Left renal pelvis (tissue), 4 donors: ENCODE measurements at places on chromosomes 11 and 22.

DNA sequence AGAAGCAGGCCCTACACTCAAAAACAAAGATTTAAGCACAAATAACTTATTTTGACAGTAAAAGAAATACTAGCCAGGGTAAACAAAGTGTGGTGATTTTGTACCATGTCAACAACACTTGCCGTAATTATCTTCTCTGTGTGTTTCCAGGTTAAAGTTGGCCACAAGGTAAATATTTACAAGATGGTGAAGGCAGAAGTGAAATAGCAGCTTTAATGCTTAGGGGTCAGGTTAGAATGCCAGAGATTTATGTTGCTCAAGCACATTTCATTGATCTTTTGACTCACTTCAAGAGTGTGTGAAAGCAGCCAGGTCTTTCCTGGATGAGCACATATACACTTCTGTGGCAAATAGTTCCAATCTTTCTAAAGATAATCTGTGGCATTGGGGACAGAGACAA is 270.2 kb upstream of the LUZP2 start:
- DNase-seq = no peak

DNA sequence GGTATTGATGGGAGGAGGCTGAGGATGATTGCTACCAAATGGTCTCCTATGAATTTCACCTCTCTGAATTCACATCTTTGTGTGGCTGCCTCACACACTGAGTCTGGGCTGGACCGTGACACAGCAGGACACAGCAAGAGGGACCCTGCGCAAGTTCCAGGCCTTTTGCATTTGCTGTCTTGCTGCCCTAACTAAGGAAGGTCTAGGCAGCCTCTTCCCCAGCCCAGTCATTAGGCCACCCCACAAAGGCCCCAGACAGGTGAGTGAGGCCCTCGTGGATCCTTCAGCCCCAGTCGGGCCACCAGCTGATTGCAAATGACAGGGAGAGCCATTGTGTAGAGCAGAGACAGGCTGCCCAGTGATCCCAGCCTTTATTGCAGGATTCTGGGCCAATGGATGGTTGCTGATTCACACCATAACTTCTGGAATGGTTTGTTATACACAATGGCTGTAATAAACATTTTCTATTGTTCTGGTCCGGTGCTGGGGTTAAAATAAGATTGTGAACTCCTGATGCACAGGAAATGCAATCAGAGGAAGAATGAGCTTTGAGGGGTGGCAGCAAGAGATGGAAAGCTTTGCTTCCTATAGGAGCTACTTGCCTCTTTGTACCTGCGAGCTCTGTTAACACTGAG is 28.5 kb upstream of the CSNK2A3 start:
- no peak for DNase-seq

GRCh38 chr11:20501252-20501651 is 98.2 kb upstream of the SLC6A5 start:
- DNase-seq = no peak

DNA sequence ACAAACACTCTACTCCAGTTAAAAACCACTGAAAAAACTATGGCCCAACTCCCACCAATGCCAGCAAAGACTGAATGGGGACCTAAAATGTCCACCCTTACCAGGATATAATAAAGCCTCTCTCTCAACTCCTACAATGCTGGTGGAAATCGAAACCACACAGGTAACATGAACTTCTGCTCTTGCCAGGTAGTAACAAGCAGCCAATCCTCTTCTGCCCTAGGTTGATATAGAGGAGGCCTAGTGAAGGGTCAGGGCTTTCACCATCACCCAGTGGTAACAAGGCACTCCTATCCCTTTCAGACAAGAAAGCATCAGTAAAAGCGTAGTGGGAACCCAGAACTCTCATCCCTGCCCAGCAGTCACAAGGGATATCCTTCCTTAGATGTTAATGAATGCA is 22.6 kb downstream of the DCUN1D5 start:
- DNase-seq = no peak

- DNase-seq = no peak
These were observed 155.7 kb upstream of the BLID start for GRCh38 chr11:122271745-122272144.

GRCh38 chr11:69537855-69538640 is 56.6 kb downstream of the LINC01488 start:
- DNase-seq = no peak

- no peak for DNase-seq
These were observed 34.3 kb downstream of the ETS1 start for GRCh38 chr11:128552783-128553661.

DNA sequence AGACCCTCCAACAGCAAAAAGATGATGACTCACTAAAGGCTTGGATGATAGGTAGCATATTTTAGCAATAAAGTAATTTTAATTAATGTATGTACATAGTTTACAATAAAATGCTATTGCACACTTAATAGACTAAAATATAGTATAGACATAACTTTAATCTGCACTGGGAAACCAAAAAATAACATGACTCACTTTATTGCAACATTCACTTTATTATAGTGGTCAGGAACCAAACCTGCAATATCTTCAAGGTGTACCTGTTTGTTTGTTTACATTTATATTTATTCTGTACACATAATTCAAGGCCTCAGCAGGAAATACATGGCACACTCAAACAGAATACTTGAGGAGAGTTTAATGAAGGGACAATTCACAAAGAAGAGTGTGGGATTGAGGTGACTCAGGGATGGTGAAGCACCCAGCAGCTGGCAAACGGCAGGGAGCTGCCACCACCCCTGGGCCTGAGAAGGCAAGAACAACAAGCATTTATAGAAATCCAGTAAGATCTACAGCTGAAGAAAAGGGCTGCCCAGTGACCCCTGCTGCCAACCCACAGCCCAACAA is 51.5 kb upstream of the POU2AF2 start:
- DNase-seq = no peak

DNA sequence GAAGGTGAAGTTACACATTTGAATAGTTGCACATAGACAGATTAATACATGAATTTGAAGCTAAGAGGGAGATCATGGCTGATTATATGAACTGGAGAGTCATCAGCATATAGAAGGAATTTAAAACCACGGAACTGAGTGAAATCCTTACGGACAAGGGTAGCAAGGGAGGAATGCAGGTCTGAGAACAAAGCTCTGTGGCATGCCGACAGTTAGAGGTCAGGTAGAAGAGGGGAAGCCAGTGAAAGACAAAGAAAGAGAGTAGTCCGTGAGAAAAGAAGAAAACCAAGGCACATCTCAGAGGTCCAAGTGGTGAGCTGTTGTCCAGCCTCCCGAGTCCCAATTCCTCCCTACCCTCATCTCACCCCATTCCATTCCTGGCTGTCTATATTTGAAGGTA is 11.8 kb upstream of the SYT9 start:
- DNase-seq = no peak

DNA sequence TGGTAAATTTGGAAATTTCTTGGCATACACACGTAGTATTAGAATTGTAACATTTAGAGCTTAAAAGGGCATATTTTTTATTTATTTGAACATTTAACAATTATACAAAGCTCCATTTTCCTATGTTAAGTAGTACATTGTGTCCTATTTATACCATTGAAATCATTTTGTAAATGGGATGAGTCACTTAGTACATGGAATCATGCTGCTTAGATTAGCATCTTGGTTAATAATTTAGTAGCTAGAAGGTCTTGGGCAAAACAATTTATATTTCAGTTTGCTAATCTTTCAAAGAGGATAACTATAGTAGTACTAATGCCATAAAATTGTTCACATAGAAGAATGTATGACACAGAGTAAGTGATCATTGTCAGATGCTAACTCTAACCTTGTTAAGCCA is 450.1 kb upstream of the LUZP2 start:
- no peak for DNase-seq

GRCh38 chr22:40547729-40548143 is 88.8 kb downstream of the MRTFA start:
- DNase-seq = no peak

GRCh38 chr22:37353839-37354238 is 71.5 kb downstream of the CYTH4 start:
- no peak for DNase-seq

DNA sequence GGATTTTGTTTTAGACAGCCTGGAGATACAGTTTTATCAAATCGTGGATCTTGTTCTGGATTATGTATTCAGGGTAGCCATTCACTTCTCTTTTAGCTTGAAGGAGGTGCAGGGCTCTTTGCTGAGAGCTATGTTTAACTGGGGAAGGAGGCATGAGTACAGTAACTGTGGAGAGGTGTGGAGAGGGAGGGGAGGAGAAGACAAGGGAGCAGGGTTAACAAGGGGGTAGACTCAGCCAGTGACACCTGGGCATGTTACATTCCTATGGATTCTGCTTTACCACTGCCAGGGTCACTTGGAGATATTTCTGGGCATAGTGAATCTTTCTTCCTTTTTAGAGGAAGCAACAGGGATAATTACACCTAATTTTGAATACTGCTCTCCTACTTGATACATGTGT is 536.0 kb downstream of the TMEM135 start:
- DNase-seq = no peak

DNA sequence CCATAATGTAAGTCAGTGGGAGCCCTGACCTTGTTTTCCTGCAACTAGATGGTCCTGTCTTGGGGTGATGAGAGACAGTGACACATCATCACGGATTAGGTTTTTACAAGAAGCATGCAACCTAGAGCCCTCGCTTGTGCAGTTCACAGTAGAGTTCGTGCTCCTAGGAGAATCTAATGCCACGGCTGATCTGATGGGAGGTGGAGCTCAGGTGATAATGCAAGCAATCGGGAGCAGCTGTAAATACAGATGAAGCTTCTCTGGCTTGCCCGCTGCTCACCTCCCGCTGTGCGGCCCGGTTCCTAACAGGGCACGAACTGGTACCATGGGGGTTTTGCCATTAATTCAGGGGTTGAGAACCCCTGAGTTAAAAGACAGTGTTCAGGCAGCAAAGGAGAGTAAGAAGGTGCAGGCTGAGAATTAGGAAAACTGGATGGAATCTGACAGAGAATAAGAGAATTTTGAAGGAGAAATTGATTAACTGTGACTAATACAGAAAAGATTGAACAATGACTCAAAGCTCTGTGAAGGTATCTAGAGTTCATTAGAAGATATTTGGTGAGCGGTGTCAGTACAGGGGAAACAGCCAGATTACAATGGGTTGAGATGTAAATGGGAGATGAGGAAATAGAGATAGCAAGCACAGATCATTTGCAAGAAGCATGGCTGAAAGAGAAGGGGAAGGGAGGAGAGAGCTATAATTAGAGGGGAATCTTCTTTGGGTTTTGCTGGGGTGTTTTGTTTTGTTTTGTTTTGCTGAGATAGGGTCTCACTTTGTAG is 21.0 kb downstream of the WEE1 start:
- no peak for DNase-seq

- peak; percentile 73 for DNase-seq
These were observed 468.0 kb downstream of the OPCML start for GRCh38 chr11:133064152-133064877.

GRCh38 chr22:41048791-41049717 is 43.3 kb upstream of the EP300 start:
- peak; percentile 58 for DNase-seq

GRCh38 chr11:49424136-49424535 is 215.7 kb upstream of the FOLH1 start:
- DNase-seq = no peak

- no peak for DNase-seq
These were observed 27.9 kb downstream of the CABIN1 start for GRCh38 chr22:24039046-24039445.

GRCh38 chr11:72815110-72815618 is 953 bp downstream of the ATG16L2 start:
- DNase-seq = no peak

DNA sequence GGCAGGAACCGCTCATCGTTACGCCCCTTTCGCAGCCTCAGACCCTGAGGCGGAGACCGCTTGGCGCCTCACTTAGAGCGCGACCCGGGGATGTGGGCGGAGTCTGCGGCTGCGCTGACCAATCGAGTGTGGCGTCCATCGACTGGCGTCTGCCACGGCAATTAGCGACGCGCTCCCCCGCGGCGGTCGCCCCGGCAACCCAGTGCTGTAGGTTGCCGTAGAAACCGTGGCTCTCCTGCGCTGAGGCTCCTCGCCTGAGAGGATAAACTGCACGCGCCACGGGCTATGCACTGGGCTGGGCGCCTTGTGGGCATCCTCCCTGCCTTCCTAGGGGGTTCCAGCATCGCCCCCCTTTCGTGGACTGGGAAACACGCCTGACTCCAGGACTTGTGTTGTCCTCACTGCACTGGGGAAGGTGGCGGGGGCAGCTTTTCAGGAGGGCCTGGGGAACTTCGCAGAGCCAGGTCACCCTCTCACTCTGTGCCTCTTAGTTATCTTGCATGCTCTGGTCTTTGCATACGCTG is 701 bp upstream of the P2RX6 start:
- DNase-seq = peak; percentile 88

DNA sequence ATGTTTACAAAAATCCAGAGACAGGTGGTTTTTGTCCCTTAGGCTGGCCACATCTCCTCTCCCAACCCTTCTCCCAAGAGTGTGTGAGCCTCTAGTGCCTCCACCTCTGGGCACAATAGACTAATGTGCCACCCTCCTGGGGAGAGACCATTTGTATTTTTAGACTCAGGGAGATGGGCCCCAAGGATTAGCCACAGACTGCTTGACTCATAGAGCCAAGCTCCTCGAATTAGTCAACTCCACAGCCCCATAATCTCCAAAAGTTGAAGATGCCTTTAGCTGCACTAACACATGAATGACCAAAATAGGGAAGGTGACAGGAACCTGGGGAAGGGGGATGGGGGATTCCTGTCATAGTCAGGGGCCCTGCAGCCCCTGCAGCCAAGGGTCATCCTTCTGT is 53.0 kb upstream of the LRRC32 start:
- no peak for DNase-seq

- no peak for DNase-seq
These were observed 13.2 kb downstream of the FAM118B start for GRCh38 chr11:126224647-126225294.

DNA sequence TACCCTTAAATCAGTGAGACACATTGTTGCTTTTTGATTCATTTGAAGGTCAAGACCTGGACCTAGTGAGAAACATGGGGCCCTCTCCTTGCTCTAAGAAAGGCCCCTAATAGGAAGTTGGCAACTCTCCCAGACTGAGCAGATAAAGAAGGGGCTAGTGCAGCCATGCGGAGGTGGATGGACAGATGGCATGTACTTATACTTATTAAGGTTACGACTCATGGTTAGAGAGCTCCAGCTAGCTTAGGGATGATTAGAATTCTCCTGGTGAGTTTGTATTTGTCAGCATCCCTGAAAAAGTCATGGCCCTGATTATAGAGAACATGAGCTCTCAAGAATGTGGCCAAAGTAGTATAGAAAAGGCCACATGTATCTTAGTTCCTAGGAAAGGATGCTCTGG is 112.1 kb upstream of the BDNF start:
- no peak for DNase-seq

- DNase-seq = no peak
These were observed 13.8 kb upstream of the TEF start for GRCh38 chr22:41367680-41368542.

DNA sequence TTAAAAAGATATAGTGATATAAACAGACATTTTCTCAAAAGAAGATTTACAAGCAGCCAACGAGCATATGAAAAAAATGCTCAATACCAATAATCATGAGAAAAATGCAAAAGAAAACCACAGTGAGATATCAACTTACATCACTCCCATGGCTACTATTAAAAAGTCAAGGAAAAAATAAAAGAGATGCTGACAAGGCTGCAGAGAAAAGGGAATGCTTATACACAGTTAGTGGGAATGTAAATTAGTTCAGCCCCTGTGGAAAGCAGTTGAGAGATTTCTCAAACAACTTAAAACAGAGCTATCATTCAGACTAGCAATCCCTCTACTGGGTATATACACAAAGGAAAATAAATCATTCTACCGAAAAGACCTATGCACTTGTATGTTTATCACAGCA is 97.1 kb upstream of the CARD18 start:
- no peak for DNase-seq
